ENCODE measurements at places on chromosomes 3 and 15.

- peaks cover 2% of the 10 kb centered on the region for H3K4me1 ChIP-seq
- no peak overlapping the region for H3K4me3 ChIP-seq
- DNase-seq, result no peak
- H3K36me3 ChIP-seq, result peaks cover 33% of the 10 kb centered on the region
Observed at GRCh38 chr3:197994736-197995135, 34.7 kb downstream of the LMLN start.

DNA sequence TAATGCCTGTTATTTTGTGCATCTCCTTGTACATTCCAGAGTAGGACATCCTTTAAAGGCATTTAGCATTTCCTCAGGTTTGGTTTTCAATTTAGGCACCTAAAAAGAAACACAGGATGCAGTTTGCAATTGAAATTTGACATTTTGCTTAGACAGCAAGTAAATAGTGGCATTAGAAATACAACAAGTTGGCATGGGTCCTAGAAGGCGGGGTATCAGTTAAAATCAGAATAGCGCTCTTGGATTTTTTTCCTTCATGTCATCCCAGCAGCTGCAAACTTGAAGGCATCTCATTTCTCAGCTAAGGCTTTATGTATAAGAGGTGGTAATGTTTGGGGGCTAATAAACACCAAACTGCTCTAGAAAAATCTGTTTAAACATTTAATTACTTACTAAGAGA lies 47.5 kb upstream of the SKOR1 start:
- H3K4me1 ChIP-seq, result no peaks in the 10 kb centered on the region
- H3K27ac ChIP-seq, result no peak overlapping the region
- no peak overlapping the region for H3K4me3 ChIP-seq
- no peaks in the 10 kb centered on the region for H3K27me3 ChIP-seq
- no peaks in the 10 kb centered on the region for H3K36me3 ChIP-seq

GRCh38 chr15:78671626-78672211 lies 30.7 kb upstream of the CHRNB4 start:
- H3K4me1 ChIP-seq, result peaks cover 23% of the 10 kb centered on the region
- no peak overlapping the region for H3K27ac ChIP-seq
- H3K4me3 ChIP-seq, result no peak overlapping the region
- no peak for DNase-seq

- H3K4me1 ChIP-seq, result no peaks in the 10 kb centered on the region
- H3K27ac ChIP-seq, result no peak overlapping the region
- no peaks in the 10 kb centered on the region for H3K27me3 ChIP-seq
- no peaks in the 10 kb centered on the region for H3K36me3 ChIP-seq
- DNase-seq, result peak; percentile 29
Observed at GRCh38 chr3:141776885-141777284, 13.7 kb downstream of the GRK7 start.

GRCh38 chr15:68354268-68354667 lies 76.7 kb downstream of the FEM1B start:
- H3K36me3 ChIP-seq, result peaks cover 22% of the 10 kb centered on the region
- no peak for DNase-seq
- H3K27ac ChIP-seq, result no peak overlapping the region

GRCh38 chr15:99239545-99240198 lies 9.7 kb downstream of the TTC23 start:
- H3K27ac ChIP-seq, result no peak overlapping the region
- H3K27me3 ChIP-seq, result no peaks in the 10 kb centered on the region
- peaks cover 32% of the 10 kb centered on the region for H3K36me3 ChIP-seq
- H3K4me1 ChIP-seq, result peaks cover 6% of the 10 kb centered on the region
- no peak for DNase-seq

- H3K4me1 ChIP-seq, result no peaks in the 10 kb centered on the region
- no peaks in the 10 kb centered on the region for H3K27me3 ChIP-seq
- peaks cover 20% of the 10 kb centered on the region for H3K36me3 ChIP-seq
Observed at GRCh38 chr15:100565591-100565990, 36.4 kb downstream of the LINS1 start.

DNA sequence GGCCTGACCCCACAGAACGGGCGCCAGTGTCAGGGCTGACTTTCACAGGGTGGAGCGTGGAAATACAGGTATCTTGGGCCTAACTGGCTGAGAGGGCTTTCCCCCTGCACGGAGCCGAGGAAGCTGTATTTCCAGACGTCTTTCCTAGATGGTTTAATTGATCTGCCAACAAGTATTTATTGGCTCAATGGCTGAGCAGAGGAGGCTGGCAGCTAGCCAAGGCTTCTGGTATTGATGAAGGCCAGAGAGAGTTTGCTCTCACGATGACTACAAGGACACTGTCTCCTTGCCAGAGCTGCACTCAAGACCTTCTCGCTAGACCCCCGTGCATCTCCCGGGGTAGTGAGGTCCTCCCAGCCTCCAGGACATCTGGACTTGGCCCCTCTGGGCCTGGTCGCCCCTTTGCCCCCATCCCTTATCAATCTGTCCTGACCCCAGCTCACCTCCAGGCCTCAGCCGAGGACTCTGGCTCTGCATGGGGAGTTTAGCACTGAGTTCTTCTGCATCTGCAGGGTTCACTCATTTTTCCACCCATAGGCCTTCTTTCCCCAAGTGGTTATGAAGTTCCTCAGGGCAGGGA lies 20.6 kb downstream of the SPSB4 start:
- no peak overlapping the region for H3K4me3 ChIP-seq
- H3K27me3 ChIP-seq, result no peaks in the 10 kb centered on the region
- no peaks in the 10 kb centered on the region for H3K36me3 ChIP-seq
- H3K4me1 ChIP-seq, result peaks cover 14% of the 10 kb centered on the region
- H3K27ac ChIP-seq, result no peak overlapping the region

All from esophagus muscularis mucosa (tissue), 4 donors.